H54 (cell line): ENCODE measurements at places on chromosomes 12 and 14.

GRCh38 chr12:700016-700415 is 36.8 kb upstream of the NINJ2 start:
- no peak for DNase-seq

GRCh38 chr12:53427905-53428594 is 4.4 kb downstream of the AMHR2 start:
- DNase-seq: peak; percentile 88

GRCh38 chr14:50846226-50846880 is 15.4 kb upstream of the NIN start:
- DNase-seq: peak; percentile 43

- DNase-seq: no peak
Observed at GRCh38 chr12:102953221-102953620, 4.3 kb upstream of the ASCL1 start.

GRCh38 chr14:64388533-64389285 is 556 bp downstream of the MTHFD1 start:
- DNase-seq: no peak

DNA sequence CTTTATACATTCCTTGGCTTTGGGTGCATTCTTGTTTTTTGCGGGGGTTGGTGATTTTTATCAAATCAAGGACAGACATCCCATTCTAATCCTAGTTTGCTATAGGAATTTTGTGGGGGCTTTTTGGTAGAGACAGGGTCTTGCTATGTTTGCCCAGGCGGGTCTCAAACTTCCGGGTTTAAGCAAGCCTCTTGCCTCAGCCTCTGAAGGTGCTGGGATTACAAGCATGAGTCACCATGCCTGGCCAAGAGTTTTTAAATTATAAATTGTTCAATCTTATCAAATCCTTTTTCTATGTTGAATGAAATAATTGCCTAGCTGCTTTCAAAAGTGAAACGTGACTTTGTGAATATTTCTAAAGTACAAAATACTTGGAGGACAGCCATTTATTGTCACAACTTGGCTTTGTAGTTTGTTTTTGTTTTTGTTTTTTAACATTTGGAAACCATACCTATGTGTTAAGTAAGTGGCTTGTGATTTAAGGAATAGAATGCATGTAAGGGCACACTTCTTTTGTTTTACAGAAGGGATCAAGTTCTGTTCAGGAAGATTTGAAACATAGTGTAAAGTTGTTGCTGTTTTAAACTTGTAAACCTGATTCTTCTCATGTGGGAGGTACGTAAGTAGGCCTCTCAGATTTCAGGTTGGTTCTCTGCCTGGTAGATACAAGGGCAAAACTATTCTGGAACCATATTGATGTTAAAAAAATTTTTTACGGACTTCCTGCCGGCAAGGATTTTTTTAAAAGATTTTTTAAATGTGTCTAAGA is 13.4 kb downstream of the MARK3 start:
- DNase-seq: no peak

DNA sequence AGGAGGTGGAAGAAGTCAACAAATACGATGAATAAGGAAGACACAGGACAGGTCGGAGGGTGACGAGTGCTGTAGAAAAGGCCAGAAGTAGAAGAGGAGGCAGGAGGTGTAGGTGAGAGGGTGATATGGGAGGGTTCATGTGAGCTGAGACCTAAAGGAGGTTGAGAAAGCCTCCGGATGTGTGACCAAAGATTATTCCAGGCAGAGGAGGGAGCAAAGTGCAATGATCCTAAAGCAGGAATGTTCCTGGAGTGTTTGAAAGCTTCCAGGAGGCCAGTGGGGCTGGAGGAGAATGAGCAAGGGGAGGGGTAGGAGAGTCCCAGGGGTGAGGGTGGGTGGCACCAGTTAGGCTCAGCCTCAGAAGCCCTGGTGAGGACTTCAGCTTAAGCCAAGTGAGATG is 216.8 kb downstream of the SLC15A4 start:
- no peak for DNase-seq

DNA sequence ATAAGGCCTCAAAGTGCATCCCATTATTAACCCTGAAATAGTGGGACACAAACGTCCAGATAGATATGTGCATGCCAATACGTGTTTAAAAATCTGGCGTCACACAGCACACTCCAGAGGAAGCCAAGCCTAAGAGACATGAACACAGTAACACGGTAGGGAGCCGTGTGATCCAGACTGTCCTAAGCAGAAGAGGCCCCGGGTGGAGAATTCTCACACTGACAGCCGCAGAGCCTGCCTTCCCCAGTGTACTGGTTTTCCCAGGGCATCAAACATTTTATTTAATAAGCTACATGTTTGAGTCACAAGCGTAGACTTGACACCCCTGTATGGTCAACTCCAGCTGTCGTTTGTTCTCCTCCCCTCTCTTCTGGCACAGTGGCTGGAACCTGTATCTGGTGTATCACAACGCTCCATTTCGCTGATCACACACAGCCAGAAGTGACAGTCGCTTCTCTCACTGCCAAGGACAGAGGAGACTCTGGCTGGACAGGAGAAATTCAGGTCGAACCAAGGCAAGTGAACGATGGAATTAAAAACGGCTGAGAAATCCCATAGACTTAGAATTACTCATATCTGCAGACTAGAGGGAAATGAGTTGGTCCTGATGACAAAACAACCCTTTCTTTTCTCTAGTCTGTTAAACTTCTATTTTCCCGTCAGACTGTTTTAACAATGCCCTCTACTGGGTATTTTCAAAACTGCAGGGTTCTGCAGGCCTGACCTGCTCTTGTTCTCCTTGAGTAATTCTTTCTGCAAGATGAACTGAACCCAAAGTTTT is 359.9 kb downstream of the RGS6 start:
- peak; percentile 6 for DNase-seq

DNA sequence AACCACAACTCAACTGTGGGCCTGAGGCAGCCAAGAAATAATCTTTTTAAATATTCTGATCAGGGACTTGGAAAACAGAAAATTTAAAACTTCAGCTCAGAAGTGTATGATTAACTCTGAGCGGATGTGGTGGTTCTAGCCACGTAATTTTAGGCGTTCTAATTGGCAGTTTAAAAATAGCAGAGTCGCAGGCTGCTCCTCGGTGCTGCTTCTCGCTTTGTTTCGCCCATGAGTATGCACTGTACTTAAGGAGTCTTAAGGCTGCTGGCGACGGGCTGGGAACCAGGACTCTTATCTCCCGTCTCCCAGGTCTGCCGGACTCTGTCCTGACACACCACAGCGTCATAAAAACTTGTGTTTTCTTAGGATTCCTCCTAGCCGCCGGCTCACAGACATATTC is 113.4 kb upstream of the PELI2 start:
- DNase-seq: no peak

GRCh38 chr14:73289308-73289707 is 52.0 kb downstream of the PAPLN start:
- no peak for DNase-seq

DNA sequence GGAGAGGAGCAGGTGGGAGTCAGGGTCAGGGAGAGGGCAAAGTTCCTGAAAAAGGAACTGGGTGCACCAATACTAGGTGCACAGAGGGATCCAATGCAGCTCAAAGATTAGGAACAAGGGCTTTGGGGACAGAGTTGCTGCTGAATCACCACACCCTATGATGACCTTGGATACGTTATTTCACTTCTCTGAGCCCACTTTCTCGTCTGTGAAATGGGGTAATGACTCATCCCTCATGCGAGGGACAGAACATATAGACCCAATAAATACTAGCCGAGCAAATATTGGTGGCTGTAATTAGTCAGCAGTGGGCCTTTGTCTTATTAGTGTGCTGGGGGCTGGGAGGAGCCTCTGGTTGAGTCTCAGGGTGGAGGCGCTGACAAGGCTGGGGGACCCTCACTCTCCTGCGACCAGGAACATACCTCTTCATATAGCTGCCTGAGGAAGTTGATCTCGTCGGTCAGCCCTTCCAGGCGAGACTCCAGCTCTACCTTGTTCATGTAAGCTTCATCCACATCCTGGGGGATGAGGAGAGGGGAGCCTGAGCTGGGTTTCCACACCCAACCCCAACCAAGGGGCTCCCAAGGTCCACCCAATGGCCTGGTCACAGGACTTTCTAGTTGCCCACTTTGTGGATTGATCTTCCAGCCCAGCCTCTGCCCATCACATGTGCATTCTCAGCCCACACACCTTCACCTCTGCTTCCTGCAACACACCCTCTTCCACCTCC is 4.5 kb downstream of the KRT8 start:
- no peak for DNase-seq

DNA sequence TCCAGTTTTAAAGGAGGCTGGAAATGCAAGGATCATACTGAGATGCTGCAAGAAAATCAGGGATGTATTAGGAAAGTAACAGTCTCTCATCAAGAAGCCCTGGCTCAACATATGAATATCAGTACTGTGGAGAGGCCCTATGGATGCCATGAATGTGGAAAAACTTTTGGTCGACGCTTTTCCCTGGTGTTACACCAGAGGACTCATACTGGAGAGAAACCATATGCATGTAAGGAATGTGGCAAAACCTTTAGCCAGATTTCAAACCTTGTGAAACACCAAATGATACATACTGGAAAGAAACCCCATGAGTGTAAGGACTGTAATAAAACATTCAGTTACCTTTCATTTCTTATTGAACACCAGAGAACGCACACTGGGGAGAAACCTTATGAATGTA is 24.5 kb downstream of the ZNF891 start:
- no peak for DNase-seq

DNA sequence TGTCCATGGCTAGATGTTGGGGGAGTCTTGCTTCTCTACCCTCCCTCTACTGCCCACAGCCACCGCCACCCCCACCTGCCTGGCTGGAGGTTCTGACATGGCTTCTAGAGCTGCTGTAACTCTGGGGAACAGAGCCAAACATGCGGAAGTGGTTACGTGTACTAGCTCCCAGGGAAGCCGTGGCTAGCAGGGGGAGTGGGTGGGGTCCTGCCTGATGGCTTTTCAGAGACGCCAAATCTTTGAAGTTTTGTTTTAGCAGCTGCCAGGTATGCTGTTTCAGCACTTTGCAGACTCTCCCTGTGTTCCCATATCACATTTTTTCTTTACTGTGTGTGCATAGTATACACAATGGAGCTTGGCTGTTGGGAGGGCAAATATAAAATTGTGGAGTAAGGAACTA is 150.3 kb downstream of the TGFB3 start:
- no peak for DNase-seq

- DNase-seq: no peak
Observed at GRCh38 chr12:132529156-132529839, 39.3 kb downstream of the FBRSL1 start.

DNA sequence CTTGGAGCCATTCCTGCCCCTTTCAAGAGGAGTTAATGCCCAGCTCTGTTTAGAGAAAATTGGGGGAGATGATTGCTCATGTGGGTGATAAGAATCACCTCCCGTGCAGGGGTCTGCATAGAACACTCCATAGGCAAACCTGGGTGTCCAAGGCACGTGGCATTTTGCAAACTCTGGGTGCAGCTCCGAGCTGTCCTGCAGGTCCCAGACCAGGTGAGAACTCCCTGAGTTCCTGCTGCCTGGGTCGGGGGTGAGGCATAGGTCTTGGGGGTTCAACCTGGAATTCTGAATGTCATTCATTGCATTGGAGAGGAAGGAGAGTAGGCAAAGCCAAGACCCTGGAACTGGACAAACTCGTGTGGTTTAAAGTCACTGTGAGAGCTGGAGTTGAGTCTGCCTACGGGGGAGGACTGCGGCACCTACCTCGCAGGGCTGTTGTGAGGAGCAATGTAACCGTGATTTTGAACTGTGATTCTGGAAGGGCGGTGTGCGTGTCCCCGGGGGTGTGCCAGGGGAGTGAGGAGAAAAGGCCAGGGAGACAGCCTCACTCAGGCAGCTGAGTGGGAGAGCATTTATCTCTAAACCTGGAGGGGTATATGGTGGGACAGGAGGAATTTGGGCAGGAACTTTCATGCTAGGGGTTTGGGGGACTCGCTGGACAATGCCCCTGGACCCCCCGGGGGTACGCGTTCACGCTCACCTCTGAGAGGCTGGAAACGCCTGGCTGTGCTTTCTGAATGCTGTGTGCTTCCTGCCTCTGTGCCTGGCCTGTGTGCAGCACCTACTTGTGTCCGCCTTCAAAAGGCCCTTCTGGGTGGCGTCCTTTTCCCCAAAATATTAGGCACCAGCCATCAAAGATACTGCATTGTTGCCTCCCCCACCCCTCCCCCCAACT is 30.4 kb downstream of the MEG3 start:
- DNase-seq: no peak

- peak; percentile 29 for DNase-seq
Observed at GRCh38 chr12:12561371-12562015, 1.2 kb downstream of the DUSP16 start.
